ENCODE measurements at places on chromosomes 2 and 18. TPM values are rescaled to one million over a fixed set of nuclear protein-coding genes. Genes with fewer than 3 reads are reported as not detected.

Gene DLGAP1
- 1.8 TPM for total RNA-seq

Gene ANKRD53
- total RNA-seq: not detected

Gene EN1
- 0.26 TPM for total RNA-seq

Gene FZD7
- total RNA-seq: 38.1 TPM

Gene MC5R
- not detected for total RNA-seq

Gene STARD6
- total RNA-seq: not detected

Gene NEB
- 0.10 TPM for total RNA-seq

Gene POTEI
- 0.92 TPM for total RNA-seq

GRCh38 chr2:58514252-58514651, 273.1 kb upstream of the FANCL start:
- no peak for DNase-seq
- no peak overlapping the region for H3K4me3 ChIP-seq
- H3K36me3 ChIP-seq: no peaks in the 10 kb centered on the region
- no peaks in the 10 kb centered on the region for H3K27me3 ChIP-seq

DNA sequence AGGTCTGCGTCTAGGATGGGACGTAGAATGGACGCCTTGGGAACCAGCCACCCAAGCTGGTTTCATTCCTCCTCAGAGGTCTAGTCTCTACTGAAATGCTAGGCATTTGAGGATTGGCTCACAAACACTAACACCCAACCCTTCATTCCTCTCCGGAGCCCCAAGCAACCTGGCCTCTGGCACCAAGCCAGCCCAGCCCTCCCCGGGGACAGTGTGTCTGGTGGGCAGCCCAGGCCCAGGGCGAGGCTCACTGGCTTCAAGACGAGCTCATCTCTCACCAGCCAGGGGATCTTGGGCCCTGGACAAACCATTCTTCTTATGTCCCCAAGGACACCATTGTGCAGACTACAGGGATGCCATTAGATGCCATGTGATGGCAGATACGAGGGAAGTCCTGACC, 182.5 kb downstream of the CTIF start:
- no peak overlapping the region for H3K27ac ChIP-seq
- H3K27me3 ChIP-seq: no peaks in the 10 kb centered on the region
- no peak for DNase-seq
- no peak overlapping the region for H3K4me3 ChIP-seq
- no peaks in the 10 kb centered on the region for H3K36me3 ChIP-seq

- no peaks in the 10 kb centered on the region for H3K36me3 ChIP-seq
- no peaks in the 10 kb centered on the region for H3K27me3 ChIP-seq
- DNase-seq: no peak
- H3K4me3 ChIP-seq: no peak overlapping the region
- H3K27ac ChIP-seq: no peak overlapping the region
These were observed 45.2 kb downstream of the NCK2 start for GRCh38 chr2:105789745-105790460.

GRCh38 chr18:76348267-76349066, 146.6 kb downstream of the ZNF516 start:
- H3K4me1 ChIP-seq: peaks cover 18% of the 10 kb centered on the region
- H3K4me3 ChIP-seq: peak overlapping the region; percentile 44

DNA sequence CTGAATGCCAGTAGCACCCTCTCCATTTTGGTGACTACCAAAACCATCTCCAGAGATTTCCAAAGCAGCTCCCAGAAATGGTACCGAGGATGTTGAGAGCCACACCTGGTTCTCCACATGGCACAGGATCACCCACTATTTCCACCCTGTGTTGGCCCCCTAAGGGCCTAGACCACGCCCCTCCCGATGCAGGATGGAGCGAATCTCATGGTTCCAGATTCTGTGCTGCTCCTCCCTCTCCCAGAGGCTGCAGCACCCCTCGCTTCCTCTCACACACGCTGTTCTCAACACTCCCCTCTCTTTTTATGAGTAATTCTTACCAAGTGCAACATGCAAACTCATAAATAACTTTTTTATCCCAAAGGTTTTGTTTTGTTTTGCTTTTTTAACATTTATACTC, 571.5 kb downstream of the STK39 start:
- H3K4me1 ChIP-seq: no peaks in the 10 kb centered on the region
- no peaks in the 10 kb centered on the region for H3K27me3 ChIP-seq
- no peaks in the 10 kb centered on the region for H3K36me3 ChIP-seq
- H3K4me3 ChIP-seq: no peak overlapping the region
- H3K27ac ChIP-seq: no peak overlapping the region
- DNase-seq: no peak

GRCh38 chr18:74381621-74382295, 66.1 kb downstream of the C18orf63 start:
- H3K4me1 ChIP-seq: no peaks in the 10 kb centered on the region
- no peak overlapping the region for H3K4me3 ChIP-seq
- H3K36me3 ChIP-seq: no peaks in the 10 kb centered on the region
- H3K27ac ChIP-seq: no peak overlapping the region

GRCh38 chr2:69766014-69766413, 24.1 kb downstream of the ANXA4 start:
- H3K27me3 ChIP-seq: no peaks in the 10 kb centered on the region
- H3K36me3 ChIP-seq: no peaks in the 10 kb centered on the region
- no peak overlapping the region for H3K4me3 ChIP-seq
- no peak for DNase-seq

- no peak for DNase-seq
- H3K27me3 ChIP-seq: no peaks in the 10 kb centered on the region
- no peak overlapping the region for H3K27ac ChIP-seq
- H3K4me1 ChIP-seq: no peaks in the 10 kb centered on the region
- no peaks in the 10 kb centered on the region for H3K36me3 ChIP-seq
These were observed 246.0 kb downstream of the LRRTM1 start for GRCh38 chr2:80058562-80058961.

DNA sequence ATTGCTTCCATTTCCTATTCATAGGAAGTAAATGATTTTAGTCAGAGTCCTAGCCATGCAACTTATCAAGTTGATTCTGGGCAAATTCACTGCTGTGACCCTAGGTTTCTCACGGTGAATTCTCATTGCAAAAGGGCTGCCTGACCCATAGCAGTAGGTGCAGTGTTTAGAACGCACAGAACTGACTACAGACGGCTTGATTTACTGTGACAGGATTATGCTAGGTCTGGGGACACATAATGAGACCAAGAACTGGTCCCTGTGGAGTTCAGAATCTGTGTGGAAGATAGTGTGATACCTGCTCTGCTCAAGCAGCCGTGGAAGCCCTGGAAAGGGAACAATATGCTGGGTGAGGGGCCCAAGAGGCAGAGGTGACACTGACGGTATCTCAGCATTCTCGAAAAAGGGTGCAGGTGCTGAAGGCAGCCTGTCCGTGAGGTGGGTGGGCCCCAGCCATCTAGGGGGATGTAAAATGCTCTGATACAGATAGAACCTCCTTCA, 46.4 kb downstream of the ABCG8 start:
- H3K27ac ChIP-seq: no peak overlapping the region
- no peak overlapping the region for H3K4me3 ChIP-seq
- no peaks in the 10 kb centered on the region for H3K4me1 ChIP-seq
- peaks cover 23% of the 10 kb centered on the region for H3K36me3 ChIP-seq
- no peak for DNase-seq
- no peaks in the 10 kb centered on the region for H3K27me3 ChIP-seq

- no peaks in the 10 kb centered on the region for H3K4me1 ChIP-seq
- no peaks in the 10 kb centered on the region for H3K27me3 ChIP-seq
- no peak overlapping the region for H3K4me3 ChIP-seq
- H3K36me3 ChIP-seq: no peaks in the 10 kb centered on the region
- DNase-seq: no peak
These were observed 1280.6 kb upstream of the NRXN1 start for GRCh38 chr2:52312486-52312885.

DNA sequence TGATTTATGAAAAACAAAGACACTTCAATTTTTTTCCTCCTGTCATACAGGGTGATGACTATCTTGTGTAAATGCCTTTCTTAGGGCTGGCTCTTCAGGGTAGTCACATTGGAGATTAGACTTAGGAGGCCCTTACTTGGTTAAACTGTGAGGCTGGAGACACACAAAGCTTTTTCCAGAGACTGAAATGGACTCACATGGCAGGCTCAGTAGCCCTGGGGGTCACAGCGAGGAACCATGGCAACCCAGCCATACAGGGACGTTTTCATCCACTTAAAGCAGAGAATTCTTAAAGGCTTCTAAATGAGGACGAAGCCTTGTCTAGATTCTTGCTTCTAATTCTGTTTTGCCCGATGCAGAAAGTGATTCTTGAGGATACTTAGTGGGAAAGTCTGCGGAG, 57.3 kb upstream of the ZDBF2 start:
- no peak overlapping the region for H3K27ac ChIP-seq
- H3K27me3 ChIP-seq: peaks cover 6% of the 10 kb centered on the region
- H3K36me3 ChIP-seq: no peaks in the 10 kb centered on the region
- H3K4me3 ChIP-seq: no peak overlapping the region

GRCh38 chr2:203535078-203535783, at the start of gene RAPH1:
TSS of gene RAPH1 (minus strand) at chr2:203535301. CDS start at chr2:203495353, 39,948 bp downstream.
- no peaks in the 10 kb centered on the region for H3K27me3 ChIP-seq
- H3K36me3 ChIP-seq: no peaks in the 10 kb centered on the region
- H3K4me1 ChIP-seq: peaks cover 18% of the 10 kb centered on the region
- peak within 1 kb of the TSS; percentile 92 for H3K27ac ChIP-seq
- DNase-seq: peak; percentile 38

- no peaks in the 10 kb centered on the region for H3K36me3 ChIP-seq
- H3K4me3 ChIP-seq: no peak overlapping the region
- H3K4me1 ChIP-seq: no peaks in the 10 kb centered on the region
- no peak for DNase-seq
- no peaks in the 10 kb centered on the region for H3K27me3 ChIP-seq
- H3K27ac ChIP-seq: no peak overlapping the region
These were observed 99.9 kb downstream of the CPO start for GRCh38 chr2:207039225-207039624.

DNA sequence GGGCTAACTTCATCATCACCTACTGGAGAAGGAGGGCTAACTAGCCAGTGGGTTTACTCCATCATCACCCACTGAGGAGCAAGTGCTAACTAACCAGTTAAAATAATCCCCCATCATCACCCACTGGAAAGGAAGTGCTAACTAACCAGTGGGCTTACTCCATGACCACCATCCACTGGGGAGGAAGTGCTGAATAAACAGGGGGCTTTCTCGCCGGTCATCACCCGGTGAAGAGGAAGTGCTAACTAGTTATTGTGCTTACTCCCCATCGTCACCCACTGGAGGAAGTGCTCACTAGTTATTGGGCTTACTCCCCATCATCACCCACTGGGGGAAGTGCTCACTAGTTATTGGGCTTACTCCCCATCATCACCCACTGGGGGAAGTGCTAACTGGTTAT, 124.4 kb upstream of the SALL3 start:
- DNase-seq: no peak
- H3K27ac ChIP-seq: no peak overlapping the region
- H3K36me3 ChIP-seq: no peaks in the 10 kb centered on the region
- peaks cover 4% of the 10 kb centered on the region for H3K4me1 ChIP-seq
- H3K27me3 ChIP-seq: peaks cover 11% of the 10 kb centered on the region

- no peak for DNase-seq
- peaks cover 35% of the 10 kb centered on the region for H3K36me3 ChIP-seq
- H3K4me1 ChIP-seq: no peaks in the 10 kb centered on the region
- H3K4me3 ChIP-seq: no peak overlapping the region
These were observed 18.3 kb upstream of the CHCHD5 start for GRCh38 chr2:112566104-112566503.

GRCh38 chr2:29627279-29627711, 294.1 kb downstream of the ALK start:
- H3K27ac ChIP-seq: no peak overlapping the region
- no peaks in the 10 kb centered on the region for H3K4me1 ChIP-seq
- DNase-seq: no peak
- no peak overlapping the region for H3K4me3 ChIP-seq
- H3K36me3 ChIP-seq: no peaks in the 10 kb centered on the region

- H3K4me3 ChIP-seq: peak overlapping the region; percentile 65
- no peak for DNase-seq
- H3K27ac ChIP-seq: no peak overlapping the region
- no peaks in the 10 kb centered on the region for H3K4me1 ChIP-seq
These were observed 9.2 kb upstream of the SP9 start for GRCh38 chr2:174325373-174326160.

GRCh38 chr2:234960175-234961088, 8.6 kb downstream of the SH3BP4 start:
- H3K4me1 ChIP-seq: peaks cover 95% of the 10 kb centered on the region
- H3K4me3 ChIP-seq: no peak overlapping the region
- H3K27ac ChIP-seq: peak overlapping the region; percentile 99
- no peak for DNase-seq
- H3K36me3 ChIP-seq: no peaks in the 10 kb centered on the region
